ENCODE measurements at places on chromosomes 12 and 14.

- no peak for DNase-seq
These were observed 159.9 kb upstream of the TMTC1 start for GRCh38 chr12:29943683-29944082.

- DNase-seq: no peak
These were observed 113.8 kb downstream of the BCL11B start for GRCh38 chr14:99158150-99158549.

GRCh38 chr12:72272091-72272661 is at the start of gene TRHDE:
Gene TRHDE (plus strand): TSS chr12:72272370. CDS start chr12:72272644, 274 bp downstream.
- DNase-seq: peak; percentile 12

- no peak for DNase-seq
These were observed 370.6 kb downstream of the AACS start for GRCh38 chr12:125435871-125436270.

DNA sequence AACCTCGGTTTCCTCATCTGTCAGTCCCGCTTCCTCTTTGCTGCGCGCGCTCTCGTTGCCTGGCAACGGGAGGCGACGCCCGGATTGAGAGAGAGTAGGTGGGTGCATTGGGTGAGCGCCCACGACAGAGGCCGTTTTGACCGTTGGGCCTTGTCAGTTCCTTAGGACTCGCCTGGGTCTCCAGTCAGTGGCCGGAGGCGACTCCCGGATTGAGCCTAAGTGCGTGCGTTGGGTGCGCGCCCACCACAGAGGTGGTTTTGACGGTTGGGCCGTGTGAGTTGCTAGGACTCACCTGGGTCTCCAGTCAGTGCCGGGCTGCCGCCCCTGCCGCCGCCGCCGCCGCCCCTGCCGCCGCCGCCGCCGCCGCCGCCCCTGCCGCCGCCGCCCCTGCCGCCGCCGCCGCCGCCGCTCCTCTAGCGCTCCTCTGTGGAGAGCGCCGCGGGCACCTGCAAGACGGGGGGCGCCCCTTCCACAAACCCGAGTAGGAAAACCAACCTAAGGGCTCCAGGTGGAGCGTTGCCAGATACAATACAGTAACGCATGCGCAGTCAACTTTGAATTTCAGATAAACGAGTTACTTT is 37.2 kb downstream of the APOBEC1 start:
- no peak for DNase-seq

GRCh38 chr12:109752117-109753053 is 38.8 kb downstream of the FAM222A start:
- no peak for DNase-seq

DNA sequence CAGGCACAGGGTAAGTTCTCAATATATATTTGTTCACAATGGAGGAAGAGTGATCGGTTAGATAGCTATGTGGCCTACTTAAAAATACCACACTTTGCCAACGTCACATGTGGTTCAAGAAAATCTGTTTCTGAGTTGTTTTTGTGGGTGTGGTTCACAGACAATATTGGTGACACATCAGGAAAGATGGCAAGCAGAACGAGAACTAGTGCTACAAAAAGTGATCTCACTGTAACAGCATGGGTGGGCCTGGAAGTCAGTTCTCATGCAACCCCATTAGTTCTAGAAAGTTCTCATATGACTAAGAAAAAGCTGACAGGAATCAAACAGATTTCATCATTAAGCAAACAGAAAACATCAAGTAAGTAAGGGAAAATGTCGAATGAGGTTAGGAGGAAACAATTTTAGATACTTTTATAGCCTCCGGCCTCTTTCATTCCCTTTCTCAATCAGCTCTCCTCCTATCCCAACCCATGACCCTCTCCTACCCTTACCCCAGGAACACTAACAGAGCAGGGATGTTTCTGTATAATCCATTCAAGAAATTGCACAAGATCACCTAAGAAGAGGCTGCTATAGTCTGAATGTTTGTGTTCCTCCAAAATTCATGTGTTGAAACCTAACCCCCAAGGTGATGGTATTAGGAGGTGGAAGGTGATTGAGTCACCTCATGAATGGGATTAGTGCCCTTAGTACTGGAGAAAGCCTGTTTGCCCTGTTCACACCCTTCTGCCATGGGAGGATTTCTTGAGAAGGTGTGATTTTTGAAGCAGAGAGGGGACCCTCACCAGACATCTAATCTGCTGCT is 15.5 kb upstream of the NTN4 start:
- peak; percentile 100 for DNase-seq
